GM20000 (cell line): ENCODE measurements at places on chromosomes 4 and X.

GRCh38 chrX:72254816-72255215 is 16.0 kb upstream of the ERCC6L start:
- no peak for DNase-seq

DNA sequence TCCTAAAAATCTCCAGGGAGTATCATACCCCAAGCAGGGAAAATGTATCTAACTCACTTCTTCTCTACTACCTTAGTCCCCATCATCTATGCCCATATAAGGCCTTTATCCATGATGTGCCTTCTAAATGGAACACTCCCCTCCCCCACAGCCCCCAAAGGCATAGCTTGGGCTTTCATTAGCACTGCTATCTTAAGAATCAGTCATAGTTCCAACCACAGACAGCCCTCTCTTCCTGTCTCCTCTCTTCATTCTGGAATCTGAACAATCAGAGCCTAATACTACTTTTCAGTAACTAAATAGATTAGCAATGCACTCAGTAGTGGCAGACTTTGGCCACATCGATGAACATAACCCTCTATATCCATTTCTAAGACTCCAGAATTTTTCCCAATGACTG is 313.2 kb upstream of the DKK2 start:
- DNase-seq: no peak

DNA sequence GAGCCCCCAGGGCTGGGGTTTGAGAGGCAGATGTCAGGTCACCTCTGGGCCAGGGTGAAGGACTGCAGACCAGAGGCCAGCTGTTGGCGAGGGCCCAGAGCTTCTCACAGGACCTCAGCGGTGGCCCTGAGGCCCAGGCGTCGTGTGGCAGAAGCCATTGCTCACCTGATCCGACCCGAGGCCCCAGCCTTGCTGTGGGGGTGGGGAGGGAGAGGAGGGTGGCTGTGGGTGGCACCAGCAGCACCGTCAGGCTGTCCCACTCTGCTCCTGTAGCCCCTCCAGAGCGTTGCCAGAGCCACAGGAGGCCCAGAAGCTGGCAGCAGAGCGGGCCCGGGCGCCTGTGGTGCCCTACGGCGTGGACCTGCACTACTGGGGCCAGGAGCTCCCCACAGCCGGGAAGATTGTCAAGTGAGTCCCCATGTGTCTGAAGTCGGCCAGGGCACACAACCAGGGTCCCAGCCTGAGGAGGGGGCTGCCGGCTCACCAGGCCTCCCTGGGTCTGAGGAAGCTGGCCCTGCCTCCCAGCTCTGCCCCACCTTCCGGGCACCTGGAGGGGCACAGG is 28.8 kb downstream of the UVSSA start:
- no peak for DNase-seq

- DNase-seq: no peak
Observed at GRCh38 chr4:79661196-79661595, 253.2 kb upstream of the GK2 start.

DNA sequence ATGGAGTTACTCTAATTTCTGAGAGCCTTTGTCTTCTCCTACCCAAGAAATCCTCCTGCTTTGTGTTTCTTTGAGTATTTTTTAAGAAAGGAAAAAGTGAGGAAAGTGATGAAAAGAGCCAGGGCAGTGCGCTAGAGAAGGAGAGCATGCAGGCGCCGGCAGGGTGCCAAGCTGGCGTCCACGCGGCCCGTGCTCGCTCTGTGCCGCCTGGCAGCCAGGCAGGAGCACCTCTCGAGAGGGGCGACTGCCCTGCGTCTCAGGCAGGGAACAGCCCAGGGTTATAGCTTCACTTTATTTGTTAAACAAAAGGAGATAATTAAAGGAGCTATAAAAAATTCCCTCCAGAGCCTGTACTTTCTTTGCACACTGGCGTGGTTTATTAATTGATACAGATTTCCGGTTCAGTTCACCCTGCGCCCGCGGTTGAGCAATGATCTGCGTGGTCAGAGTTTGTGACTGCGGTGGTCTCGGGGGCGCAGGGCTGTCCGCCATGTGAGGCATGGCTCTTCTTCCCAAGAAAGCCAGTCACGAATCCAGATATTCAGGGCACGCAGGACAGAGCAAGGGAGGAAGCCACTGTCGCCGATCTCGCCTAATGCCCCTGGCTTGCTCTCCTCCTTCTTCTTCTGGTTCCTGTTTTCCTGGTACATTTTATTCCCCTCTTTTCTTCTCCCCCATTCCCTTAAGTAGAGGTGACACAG is 110.8 kb upstream of the PAQR3 start:
- DNase-seq: no peak

- no peak for DNase-seq
Observed at GRCh38 chr4:11039634-11040131, 355.1 kb upstream of the CLNK start.

- no peak for DNase-seq
Observed at GRCh38 chr4:99859618-99860017, 34.6 kb downstream of the LAMTOR3 start.

DNA sequence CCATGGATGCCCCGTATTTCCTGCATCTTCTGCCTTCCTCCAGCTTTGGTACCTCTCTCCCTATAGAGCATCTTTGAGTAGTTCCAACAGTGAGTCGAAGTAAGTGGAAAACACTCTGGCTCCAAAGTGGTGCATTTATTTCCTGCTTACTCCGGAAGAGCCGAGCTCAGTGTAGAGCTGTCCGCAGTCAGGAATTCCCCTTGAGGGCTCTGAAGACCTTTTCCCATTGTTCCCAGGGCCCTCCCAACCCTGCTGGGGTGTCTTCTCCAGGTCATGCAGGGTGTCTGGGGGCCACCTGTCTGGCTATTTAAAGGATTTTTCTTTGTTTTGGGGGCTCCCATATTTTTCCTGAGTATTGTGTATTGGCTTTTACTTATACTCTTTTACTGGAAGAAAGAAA is 118.6 kb upstream of the MXRA5 start:
- DNase-seq: no peak

DNA sequence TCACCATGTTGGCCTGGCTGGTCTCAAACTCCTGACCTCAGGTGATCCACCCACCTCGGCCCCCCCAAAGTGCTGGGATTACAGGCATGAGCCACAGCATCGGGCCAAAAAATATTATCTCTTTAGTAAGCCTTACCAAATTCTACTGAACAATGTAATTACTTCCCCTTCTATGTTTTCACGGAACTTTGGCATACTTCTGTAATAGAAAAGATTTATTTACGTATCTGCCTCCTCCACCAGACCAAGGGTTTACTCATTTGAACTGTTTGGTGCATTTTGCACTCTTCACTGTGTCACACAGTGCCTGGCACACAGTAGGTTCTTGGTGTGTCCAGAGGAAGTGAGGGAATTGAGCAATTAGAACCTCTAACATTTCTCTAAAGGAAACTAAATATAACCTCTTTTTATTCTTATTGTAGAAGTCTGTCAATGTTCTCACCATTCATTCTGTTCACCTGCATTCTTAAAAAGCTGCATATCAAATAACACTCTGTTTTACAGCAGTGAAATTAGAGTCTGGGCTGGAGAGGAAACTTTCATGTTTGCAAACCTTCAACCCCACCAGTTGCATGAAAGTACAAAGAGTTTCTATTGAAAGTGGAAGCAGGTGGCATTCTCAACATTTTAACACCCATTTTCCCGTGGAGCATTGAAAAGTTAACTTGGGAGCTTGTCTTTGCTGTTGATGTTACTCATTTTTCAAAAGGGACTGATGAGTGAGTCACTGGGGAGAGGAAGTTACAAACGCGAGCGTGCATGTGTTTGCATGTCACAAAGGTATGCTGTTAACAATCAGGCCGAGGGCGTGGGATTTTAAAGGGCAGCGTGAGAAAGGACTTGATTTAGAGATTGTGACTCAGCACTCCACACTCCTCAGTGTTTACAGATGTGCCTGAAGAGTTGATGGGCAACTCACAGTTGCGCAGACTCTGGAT is 314.1 kb downstream of the STK32B start:
- DNase-seq: no peak

- no peak for DNase-seq
Observed at GRCh38 chrX:17521871-17522693, 147.1 kb downstream of the NHS start.

GRCh38 chrX:77899081-77899828 is at the start of gene COX7B:
TSS of gene COX7B (plus strand) at chrX:77899468. CDS start at chrX:77899554, 86 bp downstream.
- DNase-seq: peak; percentile 49

GRCh38 chrX:19698122-19698521 is 182.8 kb upstream of the MAP3K15 start:
- DNase-seq: no peak

DNA sequence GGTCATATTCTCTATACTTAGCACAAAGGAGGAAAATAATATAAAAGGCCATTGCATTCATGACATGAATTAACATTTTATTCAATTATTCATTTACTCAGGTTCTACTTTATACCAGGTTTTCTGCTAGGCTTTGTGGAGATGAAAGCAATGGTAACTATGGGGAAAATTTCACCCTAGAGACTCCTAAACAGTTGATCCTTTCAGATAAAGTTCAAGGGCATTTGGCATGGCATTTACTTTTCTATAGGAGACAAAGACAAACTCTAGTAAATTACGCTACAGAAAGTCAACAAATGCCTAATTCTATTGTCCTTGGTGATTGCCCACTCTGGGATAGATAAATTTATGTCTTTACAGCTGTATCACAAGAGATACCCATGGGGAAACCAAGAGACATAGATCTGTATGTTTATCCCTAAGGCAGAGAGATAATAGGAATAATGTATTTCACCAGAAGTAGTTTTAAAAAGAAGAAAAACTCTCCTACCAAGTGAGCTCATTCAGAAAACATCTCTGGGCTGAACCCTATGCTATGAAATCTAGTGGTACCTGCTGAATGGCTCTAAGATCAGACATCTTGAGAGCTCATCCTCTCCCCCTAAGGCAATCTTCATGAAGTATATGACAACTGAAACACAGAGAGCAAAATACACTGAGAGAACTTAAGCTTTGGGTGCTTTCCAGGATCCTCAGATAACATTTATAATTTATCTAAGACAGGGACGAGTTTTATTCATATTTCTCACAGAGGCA is 316.7 kb downstream of the ANTXR2 start:
- no peak for DNase-seq

DNA sequence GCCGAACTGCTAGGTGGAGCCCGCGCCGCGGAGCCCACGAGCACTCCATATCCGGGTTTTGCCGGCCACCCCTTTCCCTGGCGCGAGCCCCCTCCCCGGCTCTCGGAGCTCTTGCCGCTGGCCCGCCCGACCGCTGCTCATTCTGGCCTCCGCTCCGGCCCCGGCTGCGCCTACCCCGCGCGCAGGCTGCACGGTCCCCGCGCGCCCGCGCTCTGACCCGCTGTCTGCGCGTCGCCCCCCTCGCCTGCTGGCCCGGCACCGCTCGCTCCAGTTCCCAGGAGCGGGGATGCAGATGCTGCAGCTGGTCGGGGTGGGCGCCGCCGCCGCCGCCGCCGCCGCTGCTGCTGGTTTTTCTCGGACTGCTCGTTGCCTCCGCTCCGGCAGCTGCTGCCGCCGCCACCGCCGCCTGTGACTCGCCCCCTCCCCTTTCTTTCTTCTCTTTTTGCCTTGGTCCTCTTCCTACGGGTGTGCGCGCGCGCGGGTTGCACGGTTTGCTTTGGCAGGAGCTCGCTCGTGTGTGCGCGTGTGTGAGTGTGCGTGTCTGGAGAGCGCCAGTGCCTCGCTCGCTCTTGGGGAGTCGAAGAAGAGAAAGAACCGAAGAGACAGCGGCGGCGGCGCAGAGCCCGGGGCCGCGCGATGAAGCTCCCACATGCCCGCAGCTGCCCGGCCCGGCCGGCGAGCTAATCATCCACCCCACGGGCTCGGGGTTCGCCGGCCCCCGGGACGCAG is at the start of gene ADGRL3:
ADGRL3 (plus strand) TSS at position 140 of the 729 bp plus-strand sequence.
- peak; percentile 12 for DNase-seq

DNA sequence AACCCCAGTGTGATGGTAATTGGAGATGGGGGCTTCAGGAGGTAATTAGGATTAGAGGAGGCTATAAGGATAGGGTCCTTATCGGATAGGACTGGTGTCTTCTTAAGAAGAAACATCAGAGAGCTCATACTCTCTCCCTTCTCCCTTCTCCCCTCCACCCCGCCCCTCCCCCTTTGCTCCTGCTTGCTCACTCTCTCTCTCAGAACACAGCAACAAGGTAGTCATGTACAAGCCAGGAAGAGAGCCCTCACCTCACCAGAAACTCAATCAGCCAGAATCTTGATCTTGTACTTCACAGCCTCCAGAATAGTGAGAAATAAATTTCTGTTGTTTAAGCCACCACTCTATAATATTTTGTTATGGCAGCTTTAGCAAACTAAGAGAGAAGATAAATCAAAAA is 4.5 kb downstream of the DDX60L start:
- no peak for DNase-seq

GRCh38 chrX:65758505-65758904 is 91.1 kb downstream of the MSN start:
- DNase-seq: no peak

- DNase-seq: no peak
Observed at GRCh38 chr4:123477711-123478209, 81.2 kb downstream of the SPRY1 start.

DNA sequence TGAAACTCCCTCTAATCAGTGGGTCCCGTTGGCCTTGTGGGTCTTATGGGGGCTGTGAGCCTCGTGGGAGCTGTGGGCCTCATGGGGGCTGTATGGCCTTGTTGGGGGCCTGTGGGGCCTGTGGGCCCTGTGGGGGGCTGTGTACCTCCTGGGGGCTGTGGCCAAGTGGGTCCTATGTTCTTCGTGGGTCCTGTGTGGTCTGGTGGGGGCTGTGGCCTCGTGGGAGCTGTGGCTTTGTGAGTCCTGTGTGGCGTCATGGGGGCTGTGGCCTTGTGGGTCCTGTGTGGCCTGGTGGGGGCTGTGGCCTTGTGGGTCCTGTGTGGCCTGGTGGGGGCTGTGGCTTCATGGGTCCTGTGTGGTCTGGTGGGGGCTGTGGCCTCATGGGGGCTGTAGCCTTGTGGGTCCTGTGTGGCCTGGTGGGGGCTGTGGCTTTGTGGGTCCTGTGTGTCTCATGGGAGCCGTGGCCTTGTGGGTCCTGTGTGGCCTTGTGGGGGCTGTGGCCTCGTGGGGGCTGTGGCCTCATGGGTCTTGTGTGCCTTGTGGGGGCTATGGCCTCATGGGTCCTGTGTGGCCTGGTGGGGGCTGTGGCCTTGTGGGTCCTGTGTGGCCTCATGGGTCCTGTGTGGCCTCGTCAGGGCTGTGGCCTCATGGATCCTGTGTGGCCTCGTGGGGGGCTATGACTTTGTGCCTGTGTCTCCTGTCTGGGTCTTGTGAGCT is 7.4 kb downstream of the PCGF3 start:
- DNase-seq: no peak

GRCh38 chr4:157043131-157043530 is 32.8 kb upstream of the GLRB start:
- no peak for DNase-seq
